HAP-1 (cell line): ENCODE measurements at places on chromosomes 7 and 10.

GRCh38 chr10:3853547-3854303 lies 68.7 kb upstream of the KLF6 start:
- DNase-seq: no peak

DNA sequence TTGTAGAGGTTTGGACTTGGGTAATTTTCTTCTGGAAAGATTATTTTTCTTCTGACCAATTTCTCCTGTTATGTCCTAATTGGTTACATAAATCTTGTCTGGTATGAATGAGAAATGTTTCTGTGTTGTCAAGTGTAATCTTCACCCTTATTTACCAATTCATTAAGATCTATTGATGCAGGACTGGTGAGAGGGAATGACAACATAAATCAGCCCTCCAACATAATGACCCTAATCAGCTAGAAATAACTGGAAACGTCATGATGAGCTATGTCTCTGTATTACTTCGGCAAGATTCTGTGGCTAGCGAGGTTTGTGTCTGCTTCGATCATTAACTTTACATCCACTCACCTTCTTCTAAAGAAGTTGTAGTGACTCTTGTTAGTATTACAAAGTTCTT lies 3.5 kb downstream of the FOXP2 start:
- no peak for DNase-seq

DNA sequence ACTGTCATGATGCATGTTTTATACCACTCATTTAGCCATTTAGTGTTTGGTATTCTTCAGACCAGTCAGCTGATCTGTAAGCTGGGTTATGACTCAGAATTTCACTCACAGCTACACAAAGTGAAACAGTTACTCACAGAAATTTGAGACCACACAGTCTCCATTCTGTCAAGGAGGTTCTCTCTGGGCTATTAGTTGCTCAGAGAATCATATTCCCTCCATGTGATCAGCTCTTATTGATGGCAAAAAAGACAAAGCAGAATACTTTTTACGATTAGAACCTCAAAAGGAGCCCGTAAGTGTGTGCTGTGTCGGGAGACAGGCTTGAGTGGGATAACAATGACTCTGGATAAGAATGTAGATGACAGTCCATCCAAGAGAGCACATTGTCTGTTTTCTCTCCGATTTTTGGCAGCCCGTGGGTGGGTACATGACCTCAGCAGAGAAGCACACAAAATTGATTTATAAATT lies 277.6 kb upstream of the SORCS1 start:
- DNase-seq: no peak

DNA sequence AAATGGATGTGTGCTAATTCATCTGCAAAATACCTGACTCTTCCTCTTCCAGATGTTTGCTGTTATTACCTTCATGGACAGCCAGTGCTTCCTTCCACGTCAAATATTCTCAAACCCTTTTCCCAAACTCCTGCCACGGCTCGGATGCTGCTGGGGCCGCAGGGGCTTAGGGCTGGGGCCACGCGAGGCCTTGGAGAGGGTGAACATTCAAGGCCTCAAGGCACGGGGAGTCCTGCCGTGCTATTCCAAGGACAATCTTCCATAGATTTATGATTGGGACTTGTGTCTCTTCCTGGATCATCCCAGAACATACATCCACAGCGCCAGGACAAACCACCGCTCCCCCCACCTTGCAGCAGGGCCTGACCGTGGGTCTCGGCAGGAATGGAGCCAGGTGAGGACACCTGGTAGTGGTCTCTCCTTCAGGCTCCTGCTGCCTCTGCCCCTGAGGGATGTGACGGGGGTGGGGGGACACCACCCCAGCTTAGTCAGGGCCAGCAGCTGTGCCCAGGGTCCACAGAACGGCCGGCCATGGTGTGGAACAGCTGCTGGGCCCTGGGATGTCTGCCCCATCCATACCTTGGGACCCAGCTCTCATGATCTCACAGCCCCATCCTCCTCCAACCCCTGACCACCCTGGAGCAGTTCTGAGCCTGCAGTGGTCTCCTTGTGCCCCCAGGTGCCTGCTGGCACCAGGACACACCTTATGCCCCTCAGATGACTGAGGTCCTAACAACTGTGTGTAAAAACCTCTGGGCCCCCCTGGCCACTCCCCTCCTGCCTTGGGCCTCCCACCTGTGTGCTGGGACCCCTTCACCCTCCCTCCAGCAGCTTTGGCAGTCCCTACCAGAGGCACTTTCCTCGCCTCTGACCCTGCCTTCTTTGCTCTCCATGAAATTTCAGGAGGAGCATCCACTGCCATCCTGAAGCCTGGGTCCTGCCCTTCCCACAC lies 16.7 kb downstream of the VIPR2 start:
- no peak for DNase-seq

DNA sequence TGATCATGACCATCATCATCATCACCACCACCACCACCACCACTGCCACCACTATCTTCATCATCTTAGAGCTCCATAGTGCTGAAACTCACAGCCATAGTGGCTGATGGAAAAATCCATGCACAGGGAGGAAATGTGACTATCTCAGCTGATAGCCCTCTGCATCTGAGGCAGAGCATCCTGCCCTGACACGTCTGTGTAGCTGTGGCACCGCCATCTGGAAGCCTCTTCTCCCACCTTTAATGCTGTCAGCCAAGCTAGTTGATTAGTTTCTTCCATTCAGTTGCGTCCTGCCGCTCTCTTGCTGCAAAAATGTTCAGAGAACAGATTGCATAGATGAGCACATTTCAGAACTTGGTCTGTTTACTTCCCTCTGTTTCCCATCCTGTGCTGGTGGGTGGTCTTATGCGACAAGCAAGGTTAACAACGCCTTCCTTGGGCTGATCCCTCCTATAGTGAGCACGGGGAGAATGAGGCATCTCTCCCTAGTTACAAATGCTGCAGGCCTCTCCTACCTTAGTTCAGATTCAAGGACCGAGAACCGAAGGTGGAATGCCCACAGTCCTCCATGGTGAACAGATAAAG lies 478.6 kb downstream of the PLXNA4 start:
- no peak for DNase-seq

GRCh38 chr7:35246819-35247218 lies 7.1 kb downstream of the TBX20 start:
- no peak for DNase-seq

GRCh38 chr7:158950914-158951635 lies 94.7 kb downstream of the DYNC2I1 start:
- no peak for DNase-seq

GRCh38 chr7:135328053-135328452 lies 94.4 kb downstream of the STRA8 start:
- DNase-seq: no peak

DNA sequence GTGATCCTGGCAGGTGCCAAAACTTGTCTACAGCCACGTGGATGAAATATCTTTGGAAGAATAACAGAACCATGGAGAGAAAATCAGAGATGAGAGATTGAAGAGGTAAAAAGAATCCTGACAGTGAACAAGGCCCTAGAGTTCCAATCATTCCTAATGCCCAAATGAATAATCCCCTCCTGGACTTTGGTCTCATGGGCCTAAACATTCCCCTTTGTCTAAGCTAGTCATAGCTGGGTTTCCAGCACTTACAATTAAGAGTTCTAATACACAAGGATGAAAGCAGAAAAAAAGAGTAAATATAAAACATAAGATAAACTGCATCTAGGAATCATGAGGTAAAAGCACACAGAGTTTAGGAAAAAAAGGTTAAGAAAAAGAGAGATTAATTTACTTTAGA lies 40.2 kb downstream of the ARHGAP12 start:
- DNase-seq: no peak

GRCh38 chr10:48365668-48366067 lies 59.2 kb downstream of the MAPK8 start:
- DNase-seq: no peak

- DNase-seq: no peak
Measured at GRCh38 chr7:101255796-101256195, 10.9 kb upstream of the FIS1 start.

DNA sequence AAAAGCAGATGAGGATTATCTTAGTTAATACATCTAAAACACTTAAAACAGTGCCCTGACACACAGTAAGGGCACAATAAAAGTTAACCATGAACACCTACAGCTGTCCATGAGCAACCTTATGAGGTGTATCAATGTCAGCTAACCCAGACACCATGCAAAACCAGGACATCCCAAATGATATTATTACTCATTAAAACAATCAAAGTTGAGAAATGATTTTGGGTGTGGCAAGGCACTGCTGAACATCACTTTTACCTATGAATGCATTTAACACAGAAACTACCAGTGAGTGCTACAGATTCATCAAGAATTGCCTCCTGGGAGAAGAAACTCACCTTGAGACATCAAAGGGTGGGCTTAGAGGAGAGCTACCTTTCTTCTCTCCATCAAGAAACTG lies 18.3 kb downstream of the IRF5 start:
- DNase-seq: no peak

GRCh38 chr10:112834751-112835181 lies 115.3 kb upstream of the TCF7L2 start:
- no peak for DNase-seq

DNA sequence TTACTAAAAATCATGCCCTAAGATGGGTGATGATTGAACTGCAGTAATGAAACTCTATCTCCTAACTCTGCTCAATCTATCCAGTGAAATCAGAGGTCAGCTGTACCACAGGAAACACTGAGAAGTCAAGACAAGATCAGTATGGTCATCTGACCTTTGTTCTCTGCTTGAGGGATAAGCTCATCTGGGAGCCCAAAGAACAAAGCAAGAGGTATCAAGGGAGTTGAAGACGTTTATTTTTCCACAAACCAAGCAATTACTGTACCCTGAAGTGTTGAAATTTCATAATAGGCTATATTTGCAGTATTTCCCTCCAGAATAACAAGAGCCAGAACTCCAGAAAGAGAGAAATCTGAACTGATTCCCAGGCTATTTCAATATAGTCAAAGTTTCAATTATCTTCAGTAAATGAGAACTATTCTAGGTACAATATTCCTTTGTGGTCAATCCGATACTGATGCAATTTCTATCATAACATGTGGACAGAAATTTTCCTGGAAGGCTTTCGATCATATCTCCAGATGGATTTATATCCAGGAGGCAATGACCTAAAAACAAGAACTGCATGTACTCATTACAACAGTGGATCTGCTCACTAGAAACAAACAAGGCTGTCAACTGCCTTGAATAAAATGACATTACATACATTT lies 345.3 kb downstream of the TNS3 start:
- DNase-seq: no peak

- DNase-seq: no peak
Measured at GRCh38 chr7:79284211-79284610, 169.3 kb downstream of the MAGI2 start.

DNA sequence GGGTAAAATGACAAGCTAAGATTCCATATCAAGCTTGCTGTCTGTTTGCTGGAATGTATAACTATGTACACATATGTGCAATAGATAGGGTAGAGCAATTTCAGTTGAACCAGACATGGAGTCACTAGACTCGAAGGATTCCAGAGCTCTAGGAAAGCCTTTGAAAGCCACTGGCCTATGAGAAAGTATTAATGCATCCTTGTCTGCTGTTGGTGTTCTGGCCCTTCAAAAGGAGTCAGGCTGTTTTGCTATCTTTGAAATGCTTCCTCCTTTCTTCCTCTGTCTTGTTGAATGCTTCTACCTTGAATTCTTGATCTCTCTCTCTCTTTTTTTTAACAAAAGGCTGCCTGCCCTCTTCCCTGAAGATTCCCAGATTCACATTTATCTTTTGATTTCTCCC lies 20.8 kb upstream of the HGF start:
- no peak for DNase-seq

GRCh38 chr10:80177781-80178636 lies 27.3 kb downstream of the ANXA11 start:
- DNase-seq: no peak

- no peak for DNase-seq
Measured at GRCh38 chr10:94591461-94592205, 46.0 kb downstream of the HELLS start.

GRCh38 chr10:71433768-71434744 lies 37.3 kb downstream of the CDH23 start:
- no peak for DNase-seq

DNA sequence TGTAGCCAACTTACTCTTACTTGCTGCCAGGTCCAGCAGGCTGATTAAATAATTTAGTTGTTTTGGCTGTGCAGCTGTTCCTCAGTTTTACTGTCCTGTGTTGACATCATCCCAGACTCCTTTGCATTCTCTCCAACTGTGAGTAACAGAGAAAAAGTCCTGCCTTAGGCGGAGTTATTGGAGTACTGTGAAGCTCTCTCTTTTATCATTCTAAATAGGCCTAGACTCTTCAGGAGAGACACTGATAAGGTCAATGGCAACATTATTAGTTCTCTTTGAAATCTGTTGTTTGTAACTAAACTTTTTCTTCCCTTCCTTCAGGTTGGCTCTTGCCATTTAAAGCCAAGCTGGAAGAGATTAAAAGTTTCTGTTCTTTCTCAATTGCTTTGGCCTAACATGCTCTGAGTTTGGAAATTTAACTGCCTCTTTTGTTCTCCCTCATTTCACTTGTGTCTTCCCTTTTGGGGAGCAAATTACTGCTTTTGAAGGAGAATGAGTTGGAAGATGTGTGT lies 215.7 kb upstream of the CSTF2T start:
- no peak for DNase-seq

DNA sequence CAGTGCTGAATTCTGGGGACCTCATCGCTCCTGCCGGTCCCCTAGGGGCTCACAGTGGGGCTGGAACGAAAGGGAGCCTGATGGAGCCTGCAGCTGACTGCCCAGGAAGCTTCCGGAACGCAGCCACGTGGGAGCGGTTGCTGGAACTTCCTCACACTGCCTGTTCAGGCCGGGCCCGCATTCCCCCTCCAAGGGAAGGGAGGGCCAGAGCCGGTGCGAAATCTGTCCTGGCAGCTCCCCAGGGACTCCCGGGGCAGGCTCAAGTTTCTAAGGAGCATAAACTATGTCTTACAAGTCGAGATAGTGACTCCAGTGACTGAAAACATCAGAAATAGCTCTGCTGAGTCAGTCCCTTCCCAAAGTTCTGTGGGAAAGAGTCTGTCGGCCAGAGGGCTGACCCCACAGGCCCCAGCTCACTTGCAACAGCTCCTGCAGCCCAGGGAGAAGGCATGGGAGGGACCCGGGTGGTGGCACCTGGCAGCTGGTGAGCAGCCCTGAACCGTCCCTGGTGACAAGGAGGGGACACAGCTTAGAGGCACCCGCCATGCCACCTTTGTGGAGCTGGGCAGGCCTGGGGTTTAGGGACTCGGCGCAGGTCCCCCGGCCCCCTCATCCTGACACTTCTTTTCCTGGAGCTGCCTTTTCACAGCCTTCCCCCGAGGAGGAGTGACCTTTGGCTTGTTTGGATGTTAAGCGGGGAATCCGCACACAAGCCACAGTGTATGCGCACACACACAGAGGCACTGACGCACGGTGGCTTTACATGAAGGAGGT lies 47.6 kb downstream of the PDGFA start:
- no peak for DNase-seq

DNA sequence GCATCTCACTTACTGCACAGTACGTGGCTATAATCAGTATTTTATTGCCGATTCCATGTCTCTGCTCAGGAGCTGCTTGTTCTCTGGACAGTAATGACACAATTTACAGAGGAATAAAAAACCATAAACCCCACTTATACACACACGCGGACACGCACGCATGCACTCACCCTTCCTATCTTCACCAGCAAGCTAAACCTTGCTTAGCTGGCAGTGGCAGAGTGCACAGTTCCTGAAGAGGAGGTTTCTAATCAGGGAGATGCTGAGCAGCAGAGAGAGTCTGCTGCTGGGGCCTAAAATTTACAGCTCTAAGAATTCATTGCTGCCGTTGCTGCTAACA lies 66.3 kb downstream of the SND1 start:
- no peak for DNase-seq
